Mesothelial cell of epicardium (in vitro differentiated cells): ENCODE measurements at places on chromosomes 1 and 21.
A peak's percentile ranks its signal among the peaks of the same experiment; 100 is the strongest.

- H3K27ac ChIP-seq: no peak overlapping the region
- no peaks in the 10 kb centered on the region for H3K36me3 ChIP-seq
- no peak overlapping the region for H3K4me3 ChIP-seq
- no peak for DNase-seq
Observed at GRCh38 chr1:54009406-54009805, 8.6 kb downstream of the LDLRAD1 start.

DNA sequence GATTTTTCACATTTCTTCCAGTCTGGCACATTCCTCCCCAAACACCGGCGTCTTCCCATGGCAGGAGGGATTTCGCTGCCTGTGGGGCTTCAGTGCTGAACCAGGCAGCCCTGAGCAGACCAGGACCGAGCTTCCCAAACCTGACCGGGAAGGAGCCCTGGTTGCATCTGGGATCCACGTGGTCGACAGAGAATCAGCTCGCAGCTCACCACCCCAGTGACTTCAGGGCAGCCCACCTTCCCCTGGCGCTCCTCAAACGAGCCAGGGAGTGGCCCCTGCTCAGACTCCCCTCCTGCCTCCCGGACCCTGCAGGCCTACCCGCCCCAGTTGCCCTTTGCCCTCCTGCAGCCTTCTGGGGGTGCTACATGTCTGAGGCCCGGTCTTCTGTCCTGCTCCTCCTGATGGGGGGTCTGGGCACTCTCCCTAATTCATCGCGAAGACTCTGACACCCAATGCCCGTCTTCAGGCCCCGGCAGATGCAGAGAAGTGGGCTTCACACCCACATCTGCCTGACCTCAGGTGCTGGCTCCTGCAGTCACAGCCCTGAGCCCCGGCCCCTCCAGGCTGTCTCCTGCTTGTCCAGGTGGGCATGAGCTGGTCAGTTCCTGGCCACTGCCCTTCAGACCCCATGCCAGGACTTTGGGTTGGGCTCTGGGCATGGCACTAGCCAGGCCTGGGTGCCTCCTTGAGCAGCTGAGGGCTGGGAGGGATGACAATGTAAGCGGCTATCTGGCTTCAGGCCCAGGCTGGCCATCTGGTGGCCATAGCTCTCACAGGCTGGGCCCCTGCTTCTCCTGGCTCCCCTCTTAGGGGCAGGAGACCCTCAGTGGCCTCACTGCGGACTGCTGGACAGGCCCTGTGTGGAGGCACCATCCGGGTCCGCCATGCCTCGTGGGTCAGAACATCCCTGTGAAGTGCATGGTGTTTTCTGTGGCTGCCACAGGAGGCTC lies 26.1 kb upstream of the PRSS38 start:
- H3K4me3 ChIP-seq: peak overlapping the region; percentile 78
- peak; percentile 51 for DNase-seq
- peaks cover 15% of the 10 kb centered on the region for H3K27me3 ChIP-seq
- peak overlapping the region; percentile 71 for H3K27ac ChIP-seq

- DNase-seq: no peak
- no peak overlapping the region for H3K27ac ChIP-seq
- H3K36me3 ChIP-seq: no peaks in the 10 kb centered on the region
- H3K4me3 ChIP-seq: no peak overlapping the region
- H3K4me1 ChIP-seq: peaks cover 6% of the 10 kb centered on the region
Observed at GRCh38 chr1:184803180-184803492, 48.5 kb upstream of the EDEM3 start.

DNA sequence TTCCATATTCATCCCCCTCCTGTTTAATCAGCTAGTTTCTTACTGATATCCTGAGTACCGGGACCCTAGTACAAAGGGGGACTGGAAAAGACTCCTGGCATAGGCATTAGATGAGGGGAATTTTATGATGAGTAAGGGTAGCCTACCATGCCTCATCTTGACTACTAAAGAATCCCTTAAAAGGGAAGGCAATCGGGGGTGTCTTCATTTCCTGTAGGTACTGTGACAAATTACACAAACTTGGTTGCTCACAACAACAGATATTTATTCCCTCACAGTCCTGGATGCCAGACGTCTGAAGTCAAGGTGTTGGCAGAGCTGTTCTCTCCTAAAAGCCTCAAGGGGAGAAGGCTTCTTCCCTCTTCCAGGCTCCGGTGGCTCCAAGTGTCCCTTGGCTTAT lies 28.9 kb upstream of the RUNX1 start:
- peaks cover 7% of the 10 kb centered on the region for H3K4me1 ChIP-seq
- H3K4me3 ChIP-seq: no peak overlapping the region
- H3K36me3 ChIP-seq: no peaks in the 10 kb centered on the region
- no peaks in the 10 kb centered on the region for H3K27me3 ChIP-seq

DNA sequence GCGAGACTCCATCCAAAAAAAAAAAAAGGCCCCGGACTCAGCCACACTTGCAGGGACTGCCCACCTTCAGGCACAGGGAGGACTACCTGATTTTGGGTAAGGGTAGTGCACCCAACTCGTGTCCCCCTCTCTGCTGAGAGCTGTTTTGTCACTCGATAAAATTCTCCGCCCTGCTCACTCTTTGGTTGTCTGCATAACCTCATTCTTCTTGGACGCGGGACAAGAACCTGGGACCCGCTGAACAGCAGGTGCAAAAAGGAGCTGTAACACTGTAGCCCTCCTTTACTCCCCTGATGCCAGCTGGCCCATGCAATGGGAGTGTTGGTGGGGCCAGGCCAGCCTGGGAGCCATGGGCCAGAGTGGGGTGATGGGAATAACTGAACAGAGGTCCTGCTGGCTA lies 10.6 kb downstream of the S100B start:
- no peak for DNase-seq
- H3K27ac ChIP-seq: no peak overlapping the region
- H3K4me3 ChIP-seq: no peak overlapping the region
- H3K36me3 ChIP-seq: peaks cover 8% of the 10 kb centered on the region
- H3K27me3 ChIP-seq: no peaks in the 10 kb centered on the region
- H3K4me1 ChIP-seq: peaks cover 7% of the 10 kb centered on the region

DNA sequence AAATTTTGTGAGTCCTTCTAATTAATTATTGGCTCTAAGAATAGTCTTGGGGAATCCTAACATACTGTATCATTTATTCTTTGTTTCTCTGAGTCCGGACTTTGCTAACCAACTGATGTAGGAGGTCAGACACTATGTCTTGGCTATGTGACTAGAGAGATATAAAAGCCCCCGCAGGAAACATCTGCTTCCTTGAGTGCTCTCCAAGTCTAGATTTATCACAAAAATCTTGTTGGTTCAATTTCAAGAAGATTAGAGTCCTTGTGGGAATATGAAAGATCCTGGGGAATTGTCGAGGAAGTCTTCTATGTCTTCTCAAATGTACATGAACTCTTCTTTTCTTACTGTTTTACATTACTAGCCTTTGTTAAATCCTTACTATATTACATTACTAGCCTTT lies 1712.5 kb downstream of the NCAM2 start:
- no peak overlapping the region for H3K27ac ChIP-seq
- no peaks in the 10 kb centered on the region for H3K4me1 ChIP-seq
- H3K27me3 ChIP-seq: no peaks in the 10 kb centered on the region
- no peak overlapping the region for H3K4me3 ChIP-seq
- no peak for DNase-seq

- H3K36me3 ChIP-seq: no peaks in the 10 kb centered on the region
- DNase-seq: no peak
- no peaks in the 10 kb centered on the region for H3K27me3 ChIP-seq
- peaks cover 19% of the 10 kb centered on the region for H3K4me1 ChIP-seq
Observed at GRCh38 chr1:186829686-186830587, 1.2 kb downstream of the PLA2G4A start.

DNA sequence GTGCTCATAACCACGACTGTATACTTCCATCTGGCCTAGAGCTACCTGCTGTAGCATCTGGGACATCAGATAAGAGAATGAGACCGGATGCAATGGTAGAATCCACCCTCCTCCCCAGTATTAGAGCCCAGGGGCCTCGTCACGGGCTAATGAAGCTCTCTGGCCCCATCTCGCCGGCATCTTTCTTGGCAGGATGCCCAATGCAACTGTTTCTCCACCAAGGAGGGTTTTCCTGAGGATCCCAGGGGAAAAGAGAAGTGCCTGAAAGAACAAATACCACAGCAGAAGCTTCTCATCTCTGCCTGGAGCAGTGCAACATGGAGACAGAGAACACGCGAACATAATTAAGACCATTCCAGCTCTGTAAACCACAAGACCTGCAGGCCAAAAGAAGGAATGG lies 80.0 kb downstream of the VWA5B1 start:
- H3K27ac ChIP-seq: no peak overlapping the region
- H3K36me3 ChIP-seq: no peaks in the 10 kb centered on the region
- H3K4me1 ChIP-seq: peaks cover 8% of the 10 kb centered on the region
- DNase-seq: no peak
- no peak overlapping the region for H3K4me3 ChIP-seq

DNA sequence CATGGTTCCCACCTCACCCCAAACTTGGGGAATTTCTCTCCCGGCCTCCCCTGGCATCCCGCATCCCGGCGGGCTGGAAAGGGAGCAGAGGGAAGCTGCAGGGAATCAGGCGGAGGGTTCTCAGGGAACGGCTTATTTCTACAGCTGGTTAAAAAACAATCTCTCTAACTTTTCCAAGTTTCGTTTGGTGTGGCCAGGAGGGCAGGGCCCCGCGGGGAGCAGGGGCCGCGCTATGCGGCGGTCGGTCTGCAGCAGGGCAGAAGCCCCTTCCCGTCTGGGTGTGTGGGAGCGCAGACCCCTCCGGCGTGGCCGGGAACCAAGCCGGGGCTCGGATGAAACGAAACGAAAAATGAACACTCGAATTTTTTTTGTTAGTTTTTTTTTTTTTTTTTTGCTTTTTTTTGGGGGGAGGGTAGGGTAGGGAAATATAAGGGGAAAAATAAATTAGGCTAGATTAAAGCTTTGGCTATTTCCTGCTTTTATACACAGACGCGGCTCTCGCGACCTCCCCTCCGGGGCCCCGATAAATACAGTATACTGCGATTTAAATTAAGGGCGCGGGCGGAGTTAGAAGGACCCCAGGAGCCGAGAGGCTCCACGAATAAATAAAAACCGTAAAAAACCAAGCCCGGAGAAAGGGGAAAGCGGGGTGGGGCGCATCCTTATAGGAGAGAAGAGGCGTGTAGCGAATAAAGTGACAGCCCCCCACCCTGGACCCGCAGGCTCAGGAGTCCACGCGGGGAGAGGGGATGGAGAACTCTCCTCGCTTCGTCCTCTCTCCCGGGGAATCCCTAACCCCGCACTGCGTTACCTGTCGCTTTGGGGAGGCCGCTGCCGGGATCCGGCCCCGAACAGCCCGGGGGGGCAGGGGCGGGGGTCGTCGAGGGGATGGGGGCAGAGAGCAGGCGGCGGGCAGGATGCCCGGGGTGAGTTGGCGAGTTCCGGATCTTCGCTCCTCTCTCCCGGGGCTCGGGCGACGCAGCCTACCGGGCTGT lies 2.1 kb downstream of the POU3F1 start:
- no peak overlapping the region for H3K27ac ChIP-seq
- H3K4me3 ChIP-seq: peak overlapping the region; percentile 40
- H3K27me3 ChIP-seq: peaks cover 82% of the 10 kb centered on the region
- peaks cover 6% of the 10 kb centered on the region for H3K4me1 ChIP-seq
- H3K36me3 ChIP-seq: no peaks in the 10 kb centered on the region

GRCh38 chr1:67355745-67356424 lies 48.2 kb downstream of the IL12RB2 start:
- H3K27ac ChIP-seq: no peak overlapping the region
- no peak for DNase-seq
- H3K27me3 ChIP-seq: no peaks in the 10 kb centered on the region
- H3K36me3 ChIP-seq: no peaks in the 10 kb centered on the region
